CD4-positive, alpha-beta memory T cell (primary cell): ENCODE measurements at places on chromosomes 6 and 20.

DNA sequence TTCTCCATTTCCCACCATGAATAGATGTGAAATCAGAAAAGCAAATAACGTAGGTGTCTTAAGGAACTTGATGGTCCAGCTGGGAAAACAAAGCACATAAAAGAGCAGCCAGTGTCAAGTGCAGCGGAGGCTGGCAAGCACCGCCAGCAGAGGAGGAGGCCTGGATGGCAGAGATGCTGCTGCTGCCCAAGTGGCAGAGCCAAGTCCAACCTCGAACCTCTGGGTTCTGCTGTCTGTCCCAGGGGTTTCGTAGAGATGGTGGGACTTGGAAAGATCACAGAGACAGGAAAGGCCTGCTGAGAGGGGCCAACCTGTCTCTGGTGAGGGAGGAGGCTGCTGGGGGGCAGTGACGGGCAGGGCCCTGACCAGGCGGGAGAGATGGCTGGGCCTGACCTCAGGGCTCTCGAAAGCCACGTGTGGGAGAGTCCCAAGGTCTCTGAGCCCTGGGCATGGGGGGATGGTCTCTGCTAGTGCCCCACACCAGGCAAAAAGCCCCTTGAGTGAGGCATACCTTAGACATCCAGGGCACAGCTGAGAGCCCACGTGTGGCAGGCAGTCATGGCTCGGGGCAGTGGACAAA lies 77.3 kb downstream of the TCP11 start:
- no peak for DNase-seq

DNA sequence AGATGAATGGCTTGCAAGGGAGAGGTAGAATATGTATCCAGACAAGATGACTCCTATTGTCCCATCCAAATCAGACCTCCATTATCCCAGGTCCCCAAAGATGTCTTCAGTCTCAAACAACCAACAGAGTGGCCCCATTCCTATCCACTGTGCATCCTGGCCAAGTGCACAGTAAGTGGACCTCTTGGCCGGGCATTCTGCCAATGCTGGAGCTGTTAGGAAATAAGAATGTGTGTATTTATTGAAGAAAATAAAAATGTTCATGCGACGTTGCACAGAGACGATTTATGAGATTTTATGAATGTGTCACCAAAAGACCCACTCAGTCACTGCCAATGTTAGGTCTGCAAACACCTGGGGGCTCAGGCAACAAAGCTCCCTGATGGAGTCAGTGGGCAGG lies 196.0 kb downstream of the MAFB start:
- no peak for DNase-seq

DNA sequence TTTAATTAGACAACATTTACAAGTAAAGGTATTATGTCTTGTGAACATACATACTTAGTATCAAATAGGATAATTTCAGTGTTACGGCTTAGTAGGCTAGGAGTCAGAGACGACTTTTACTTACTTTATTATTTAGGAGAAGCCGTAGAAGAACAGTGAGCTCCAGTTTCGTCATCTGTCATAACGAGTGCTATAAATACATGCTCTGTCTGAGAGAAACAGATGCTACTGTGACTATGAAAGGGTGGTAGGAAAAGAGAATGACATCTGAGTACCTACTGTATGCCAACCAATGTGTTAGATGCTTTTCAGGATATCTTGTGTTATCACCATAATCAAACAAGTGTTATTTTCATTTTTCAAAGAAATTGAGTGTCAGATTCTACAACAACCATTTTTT lies 119.0 kb downstream of the EYA4 start:
- no peak for DNase-seq

- DNase-seq: peak; percentile 22
These were observed 1.1 kb upstream of the AFDN start for GRCh38 chr6:167825332-167826229.

- no peak for DNase-seq
These were observed 828 bp downstream of the TP53RK start for GRCh38 chr20:46688151-46689081.

DNA sequence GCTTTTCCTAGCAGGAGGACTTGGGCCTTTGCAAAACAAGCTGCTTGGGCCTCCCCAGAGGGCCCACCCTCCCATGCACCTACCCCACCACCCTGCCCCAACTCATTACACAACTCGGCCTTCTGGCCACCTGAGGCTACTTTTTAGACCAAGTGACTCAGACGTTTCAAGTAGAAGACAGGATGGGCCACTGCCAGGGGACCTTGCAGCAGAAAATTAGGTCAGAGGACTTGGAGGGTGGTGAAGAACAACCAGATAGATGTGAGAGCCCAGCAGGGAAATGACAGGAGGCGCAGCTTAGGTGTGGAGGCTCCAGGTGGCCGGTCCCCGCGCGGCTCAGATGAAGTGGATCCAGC lies 1.4 kb downstream of the PPP1R3D start:
- DNase-seq: no peak

DNA sequence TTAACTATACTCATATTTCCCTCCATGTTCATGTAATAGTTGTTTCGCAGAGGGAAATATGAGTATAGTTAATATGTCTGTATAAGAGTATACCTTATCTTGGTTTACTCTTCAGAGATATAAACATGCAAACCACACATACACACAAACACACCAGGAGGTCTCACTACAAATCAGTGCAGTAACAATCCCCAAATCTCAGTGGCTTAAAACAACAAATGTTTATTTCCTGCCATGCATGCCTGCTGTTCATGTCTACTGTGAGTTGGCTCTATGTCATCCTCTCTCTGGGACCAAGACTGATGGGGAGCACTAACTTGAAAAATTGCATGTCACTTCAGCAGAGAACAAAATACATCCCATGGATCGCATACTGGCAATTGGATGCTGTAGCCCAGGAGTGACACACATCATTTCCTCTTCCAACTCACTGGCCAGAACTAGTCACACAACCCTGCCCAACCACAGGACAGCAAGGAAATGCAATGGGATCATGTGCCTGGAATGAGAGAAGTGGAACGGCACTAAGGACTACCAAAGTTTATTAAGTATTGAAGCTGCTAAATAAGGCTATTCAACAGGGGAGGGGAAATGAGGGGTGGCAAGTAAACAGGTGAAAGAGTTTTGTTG lies 89.0 kb upstream of the DTNBP1 start:
- no peak for DNase-seq

DNA sequence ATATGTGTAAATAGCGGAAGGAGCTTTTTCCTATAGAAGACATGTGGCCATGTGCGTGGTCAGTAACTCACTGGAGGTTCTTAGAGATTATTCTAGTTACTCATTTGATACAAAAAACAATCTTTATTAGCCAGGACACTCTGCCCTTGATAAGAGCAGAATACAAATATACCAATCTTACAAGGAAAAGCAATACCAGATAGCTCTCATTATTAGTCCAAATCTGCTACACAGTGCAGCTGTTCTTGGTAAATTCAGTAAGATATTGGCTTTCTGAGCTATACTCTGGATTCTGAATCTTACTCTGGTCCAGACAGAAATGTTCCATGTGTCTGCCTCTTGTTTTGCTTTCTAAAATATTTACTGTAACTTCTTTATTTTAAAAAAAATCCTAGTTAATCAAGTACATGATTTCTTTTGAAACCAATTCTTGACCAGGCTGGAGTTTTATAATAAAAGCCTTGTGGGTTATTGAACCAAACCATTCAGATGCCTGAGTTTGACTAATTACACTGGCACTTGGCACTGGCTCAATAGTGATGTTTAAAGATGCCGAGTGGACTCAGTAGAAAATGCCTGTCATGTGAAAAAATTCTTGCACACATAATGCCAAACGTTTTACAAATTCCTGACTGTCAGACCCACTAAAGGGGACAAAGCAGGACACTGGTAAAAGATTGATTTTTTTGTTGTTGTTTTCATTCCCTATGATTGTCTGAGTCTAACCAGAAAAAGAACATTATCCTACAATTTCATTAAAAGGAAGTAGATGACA lies 242.8 kb upstream of the TCF21 start:
- no peak for DNase-seq

- DNase-seq: peak; percentile 66
These were observed 61.9 kb upstream of the ELOVL5 start for GRCh38 chr6:53410508-53411258.

DNA sequence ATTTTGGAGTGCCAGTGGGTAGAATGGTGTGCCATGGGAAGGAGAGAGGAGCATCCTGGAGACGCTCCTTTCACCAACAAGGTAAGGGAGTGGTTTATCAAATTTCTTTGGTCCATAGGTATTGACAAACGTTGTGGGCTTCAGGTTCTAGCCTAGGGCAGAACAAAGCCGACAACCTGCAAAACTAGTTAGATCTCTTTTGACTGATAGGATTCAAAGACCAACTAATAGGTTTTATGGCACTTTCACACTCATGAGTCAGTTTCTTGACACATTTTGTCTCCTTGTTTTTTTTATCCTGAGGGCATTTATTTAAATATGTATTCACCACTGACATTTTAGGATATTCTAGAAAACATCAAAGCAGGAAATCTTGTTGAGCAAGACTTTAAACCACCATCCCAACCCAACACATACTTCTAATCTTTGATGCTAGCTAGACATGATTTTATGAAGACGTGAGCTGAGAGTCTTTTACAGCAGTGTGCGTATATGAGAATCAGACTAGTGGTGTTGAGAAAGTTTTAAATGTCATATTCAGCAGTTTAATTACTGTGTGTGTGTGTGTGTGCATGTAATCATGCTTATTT lies 370.4 kb upstream of the HSF2 start:
- DNase-seq: no peak
